ENCODE measurements at places on chromosomes 12 and 14.
A peak's percentile ranks its signal among the peaks of the same experiment; 100 is the strongest.

GRCh38 chr14:91232052-91232451, 12.5 kb downstream of the GPR68 start:
- DNase-seq, result no peak

DNA sequence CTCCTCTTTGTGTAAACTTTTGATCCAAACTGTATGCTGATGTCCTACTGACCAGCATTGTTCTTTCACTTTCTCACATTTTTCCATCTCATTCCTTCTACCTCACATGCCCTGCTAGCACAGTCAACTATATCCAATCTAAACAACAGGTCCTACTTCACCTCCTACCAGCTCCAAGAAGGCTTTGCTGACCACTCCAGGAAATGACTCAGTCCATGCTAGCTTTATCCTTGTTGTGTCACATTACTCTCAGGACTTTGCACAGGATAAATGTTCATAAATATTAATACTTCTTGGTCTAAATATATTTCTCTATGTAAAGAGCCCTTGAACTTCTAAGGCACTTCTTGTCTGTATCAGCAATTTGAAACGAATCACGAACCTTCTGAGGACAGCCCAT, 64.9 kb upstream of the PCED1B start:
- DNase-seq, result no peak

DNA sequence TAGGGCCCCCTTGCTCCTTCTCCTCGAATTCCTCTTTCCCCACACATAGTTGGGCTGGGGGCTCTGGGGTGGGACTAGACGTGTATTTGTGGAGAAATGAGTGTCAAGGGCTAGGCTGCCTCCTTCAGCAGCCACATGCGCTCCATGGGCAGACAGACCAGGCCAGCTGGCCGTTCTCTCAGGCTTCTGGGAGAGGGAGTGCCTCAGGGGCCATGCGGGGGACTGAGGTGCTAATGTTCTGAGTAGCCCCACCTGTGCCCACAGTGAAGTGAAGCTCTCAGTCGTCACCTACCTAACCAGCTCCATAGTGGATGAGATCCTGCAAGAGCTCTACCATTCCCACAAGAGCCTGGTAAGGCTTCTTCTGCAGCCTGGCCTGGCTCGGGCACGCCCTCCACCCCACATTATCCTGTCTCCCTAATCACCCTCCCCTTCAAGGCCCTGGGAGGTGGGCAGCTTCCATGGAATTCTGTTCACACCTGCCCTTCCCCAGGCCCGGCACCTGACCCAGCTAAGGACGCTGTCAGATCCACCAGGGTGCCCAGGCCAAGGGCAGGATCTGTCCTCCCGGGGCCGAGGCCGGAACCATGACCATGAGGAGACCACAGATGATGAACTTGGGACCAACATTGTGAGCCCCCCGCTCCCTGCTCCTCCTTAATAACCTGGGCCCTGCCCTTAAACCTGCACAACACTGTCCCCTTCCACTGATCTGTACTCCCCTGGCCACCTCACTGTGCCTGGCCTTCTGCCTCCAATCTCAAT, 9.0 kb upstream of the CPNE6 start:
- DNase-seq, result no peak

DNA sequence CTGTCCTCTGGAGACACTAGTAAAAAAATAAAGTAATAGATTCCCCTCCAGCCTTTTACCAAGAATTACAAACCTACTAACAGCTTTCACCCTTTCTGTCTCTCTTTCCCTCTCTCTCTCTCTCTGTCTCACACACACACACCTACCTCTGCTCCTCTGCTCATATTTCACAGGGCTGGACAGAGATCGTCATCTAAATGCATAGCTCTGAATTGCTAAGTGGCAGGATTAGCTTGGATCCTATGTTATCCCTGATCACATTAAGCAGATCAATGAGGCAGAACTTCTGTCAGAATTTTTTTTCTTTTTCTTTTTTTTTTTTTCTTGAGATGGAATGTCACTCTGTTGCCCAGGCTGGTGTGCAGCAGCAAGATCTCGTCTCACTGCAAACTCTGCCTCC, 22.9 kb downstream of the VCPKMT start:
- no peak for DNase-seq

- no peak for DNase-seq
Observed at GRCh38 chr14:77791225-77791600, 8.7 kb upstream of the ADCK1 start.

DNA sequence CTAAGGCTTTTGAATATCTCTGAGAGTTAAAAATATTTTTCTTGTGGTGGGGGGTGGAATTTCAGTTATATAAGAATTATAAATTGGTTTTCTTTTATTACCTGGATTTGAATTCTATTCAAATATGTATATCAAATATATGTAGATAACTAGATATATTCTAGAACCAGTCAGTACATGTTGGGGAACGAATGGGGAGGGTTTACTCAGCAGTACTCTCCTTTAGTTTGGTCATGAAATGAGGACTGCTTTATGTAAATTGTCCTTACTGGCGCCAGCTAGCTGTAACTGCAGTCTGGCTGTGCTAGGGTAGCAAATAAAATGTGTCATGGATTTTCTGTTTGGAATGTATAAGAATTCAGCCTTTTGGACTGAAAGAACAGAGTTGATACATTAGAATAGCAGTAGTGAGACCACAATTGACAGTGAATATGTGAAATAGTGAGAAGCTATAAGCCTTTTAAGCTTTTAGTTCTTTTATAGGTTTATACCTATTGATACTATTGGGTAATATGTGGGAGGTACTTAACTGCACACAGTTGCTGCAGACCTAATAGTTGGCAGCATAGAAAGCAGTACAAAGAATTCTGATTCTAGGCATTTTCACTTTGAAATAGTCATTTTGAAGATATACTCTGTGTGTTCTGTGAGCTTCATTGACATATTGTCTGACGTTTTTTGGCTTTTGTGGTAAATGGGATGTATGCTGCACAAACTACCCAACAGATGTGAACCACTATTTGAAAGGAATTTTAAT, 29.0 kb downstream of the ATF7IP start:
- peak; percentile 76 for DNase-seq

DNA sequence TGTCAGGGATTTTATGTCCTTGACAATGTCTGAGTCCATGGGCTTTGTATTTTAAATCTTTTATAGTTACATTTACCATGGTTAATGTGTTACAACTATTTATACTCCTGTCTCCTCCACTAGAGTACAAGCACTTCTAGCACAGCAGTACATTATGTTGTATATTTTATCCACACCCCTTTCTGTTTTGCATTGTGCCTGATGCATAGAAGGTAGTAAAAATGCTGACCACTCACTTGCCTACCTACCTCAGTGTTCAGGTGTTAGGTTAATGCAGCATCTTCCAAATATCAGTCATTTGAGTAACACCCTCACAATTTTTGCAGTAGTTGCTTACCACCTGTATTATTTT, 31.1 kb upstream of the SLC38A2 start:
- no peak for DNase-seq

- no peak for DNase-seq
Observed at GRCh38 chr12:3200814-3201233, 123.6 kb downstream of the TSPAN9 start.

DNA sequence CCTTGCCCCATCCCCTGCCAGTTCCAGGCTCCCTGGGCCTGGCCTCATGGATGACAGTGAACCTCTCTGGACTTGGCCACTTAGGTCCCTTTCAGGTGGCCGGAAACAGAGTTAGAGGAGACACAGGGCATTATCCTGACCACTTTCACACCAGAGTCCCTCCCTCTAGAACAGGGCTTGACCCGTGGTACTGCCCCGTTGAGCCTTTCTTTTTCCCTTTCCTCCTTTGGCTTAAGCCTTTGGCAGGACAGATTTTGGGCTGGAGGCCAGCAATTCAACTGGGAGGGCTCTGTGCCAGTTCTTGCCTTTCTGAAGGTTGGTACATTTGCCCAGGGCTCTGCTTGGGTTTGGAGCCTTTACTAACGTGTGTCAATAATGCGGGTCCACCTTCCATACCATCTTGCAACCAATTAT, 22.8 kb downstream of the TPCN1 start:
- no peak for DNase-seq

DNA sequence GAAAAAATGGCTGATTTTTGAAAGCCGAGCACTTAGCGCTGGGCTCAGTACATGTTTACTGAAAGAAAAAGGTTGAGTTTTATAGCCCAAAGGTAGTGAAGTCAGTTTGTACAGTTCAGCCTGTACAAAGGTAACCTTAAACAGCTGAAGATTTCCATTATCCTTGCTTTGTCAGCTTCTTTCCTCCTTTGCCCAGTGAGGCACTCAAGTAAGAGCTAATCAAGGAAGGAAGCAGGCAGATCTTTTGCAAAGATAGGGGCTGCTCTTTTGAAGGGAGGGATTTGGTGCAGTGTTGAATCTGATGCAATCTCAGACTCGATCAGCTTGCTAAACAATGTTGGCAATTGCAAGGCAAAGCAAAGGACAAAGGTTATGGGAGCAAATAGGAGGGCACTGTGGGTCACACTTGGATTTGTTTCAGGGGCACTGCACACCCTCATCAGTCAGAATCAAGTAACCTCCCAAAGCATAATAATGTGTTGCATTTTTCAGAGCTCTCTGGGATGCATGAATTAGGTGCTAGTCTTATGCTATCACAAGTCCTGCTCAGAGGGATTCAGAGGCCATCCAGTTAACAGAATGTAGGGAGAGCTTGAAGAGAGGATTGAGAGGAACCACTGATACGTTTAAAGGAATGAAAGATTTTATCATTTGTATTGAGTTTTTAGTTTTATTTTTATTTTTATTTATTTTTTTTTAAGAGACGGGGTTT, 44.4 kb downstream of the ANO6 start:
- DNase-seq, result no peak

DNA sequence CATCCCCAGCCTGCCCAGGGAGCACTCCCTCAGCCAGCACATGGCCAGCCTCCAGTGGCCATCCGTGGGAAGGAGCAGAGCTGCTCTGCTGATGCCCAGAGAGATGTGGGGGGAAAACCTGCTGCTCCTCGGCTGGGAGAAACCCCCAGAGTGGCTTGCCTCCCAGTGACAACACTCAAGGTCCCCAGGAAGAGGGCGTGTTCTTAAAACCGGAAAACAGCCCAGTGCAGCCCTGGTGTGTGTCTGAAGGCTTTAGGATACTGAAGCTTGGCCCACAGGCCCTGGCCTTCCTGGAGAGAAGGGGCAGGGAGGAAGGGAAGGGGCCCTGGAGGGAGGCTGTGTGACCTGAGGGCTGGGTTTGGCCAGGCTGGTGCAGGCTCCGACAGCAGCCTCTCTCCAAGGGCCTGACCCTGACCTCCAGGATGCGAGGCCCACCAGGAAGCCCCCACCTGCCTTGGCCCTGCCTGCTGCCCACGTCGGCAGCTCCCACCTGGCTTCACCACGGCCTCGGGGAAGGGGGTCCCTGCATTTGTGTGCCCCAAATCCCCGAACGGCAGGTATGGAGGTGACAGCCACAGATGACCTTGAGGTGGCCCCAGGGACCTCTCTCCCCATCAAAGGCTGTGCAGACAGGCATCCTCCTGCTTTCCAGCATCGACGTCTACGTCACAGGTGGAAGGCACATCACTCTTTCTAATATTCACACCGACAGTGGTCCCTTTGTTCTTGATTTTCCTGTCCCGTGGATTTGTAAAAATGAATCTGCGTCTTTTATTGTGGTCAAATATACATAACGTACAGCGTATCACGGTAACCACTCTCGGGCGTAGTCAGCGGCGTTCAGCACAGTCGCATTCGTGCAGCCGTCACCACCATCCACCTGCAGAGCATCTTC, 190.0 kb upstream of the C14orf180 start:
- no peak for DNase-seq

- no peak for DNase-seq
Observed at GRCh38 chr12:77060136-77060882, 5.1 kb downstream of the E2F7 start.

DNA sequence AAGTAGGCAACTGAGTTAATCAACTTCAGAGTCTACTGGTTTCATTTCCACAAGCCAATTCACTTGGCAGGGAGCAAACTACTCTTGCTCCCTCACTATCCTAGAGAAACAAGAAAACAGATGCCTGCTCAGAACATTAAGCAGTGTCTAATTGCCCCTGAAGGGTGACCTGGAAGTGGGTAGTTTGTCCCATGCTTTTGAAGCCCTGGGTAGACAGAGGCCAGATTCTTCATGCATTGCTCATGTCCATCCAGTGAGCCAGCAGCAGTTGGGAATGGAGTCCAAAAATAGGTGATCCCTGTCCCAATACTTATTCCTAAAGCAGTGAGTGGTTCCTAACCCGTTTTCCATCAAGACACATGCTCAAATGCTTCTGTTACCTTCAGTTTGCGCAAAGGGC, 48.8 kb downstream of the BICDL1 start:
- DNase-seq, result no peak

DNA sequence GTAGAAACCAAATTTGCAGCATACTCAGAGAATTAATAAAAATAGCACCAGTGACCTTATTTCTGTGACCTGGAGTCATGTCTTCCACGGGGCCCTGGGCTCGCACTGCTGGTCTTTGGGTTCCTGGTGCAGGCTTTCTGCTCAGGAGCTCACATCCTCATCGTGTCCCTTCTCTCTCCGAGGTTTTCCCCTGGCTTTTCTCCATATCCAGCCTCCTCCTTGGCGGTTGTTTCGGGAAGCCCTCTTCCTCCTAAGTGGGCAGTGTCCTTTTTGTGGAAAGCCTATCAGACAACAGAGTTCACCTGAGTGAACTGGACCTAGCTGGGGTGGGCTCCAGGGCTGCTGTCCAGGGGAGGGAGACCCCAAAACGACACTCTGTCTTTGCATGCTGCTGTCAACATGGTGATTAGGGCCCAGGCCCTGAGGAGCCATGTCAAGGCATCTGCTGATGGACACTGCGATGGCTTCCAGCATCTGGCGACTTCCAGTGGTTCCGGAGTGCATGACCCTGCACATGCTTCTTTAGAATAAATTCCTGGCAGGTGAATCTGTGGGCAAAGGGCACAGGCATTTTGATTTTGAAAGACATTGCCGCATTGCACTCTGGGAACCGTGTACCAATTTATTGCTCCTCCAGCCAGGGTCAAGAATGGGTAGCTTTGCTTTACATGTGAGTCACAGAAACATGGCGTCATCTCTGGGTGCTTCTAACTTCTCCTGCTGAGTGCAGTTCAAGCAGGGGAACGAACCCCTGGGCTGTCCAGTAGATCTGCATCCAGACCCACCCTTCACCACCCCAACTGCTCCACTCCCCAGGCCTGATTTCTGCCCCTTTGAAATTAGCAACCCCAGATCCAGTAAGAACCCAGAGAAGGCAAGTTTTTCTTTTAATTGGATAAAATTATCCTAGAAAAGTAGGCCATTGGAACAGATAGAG, 136.8 kb downstream of the ADGRD1 start:
- no peak for DNase-seq

- DNase-seq, result no peak
Observed at GRCh38 chr12:92138144-92138543, 7.5 kb downstream of the BTG1 start.

- no peak for DNase-seq
Observed at GRCh38 chr12:20109676-20110075, 258.7 kb upstream of the PDE3A start.

GRCh38 chr12:65229441-65229840, 49.0 kb upstream of the MSRB3 start:
- DNase-seq, result no peak

DNA sequence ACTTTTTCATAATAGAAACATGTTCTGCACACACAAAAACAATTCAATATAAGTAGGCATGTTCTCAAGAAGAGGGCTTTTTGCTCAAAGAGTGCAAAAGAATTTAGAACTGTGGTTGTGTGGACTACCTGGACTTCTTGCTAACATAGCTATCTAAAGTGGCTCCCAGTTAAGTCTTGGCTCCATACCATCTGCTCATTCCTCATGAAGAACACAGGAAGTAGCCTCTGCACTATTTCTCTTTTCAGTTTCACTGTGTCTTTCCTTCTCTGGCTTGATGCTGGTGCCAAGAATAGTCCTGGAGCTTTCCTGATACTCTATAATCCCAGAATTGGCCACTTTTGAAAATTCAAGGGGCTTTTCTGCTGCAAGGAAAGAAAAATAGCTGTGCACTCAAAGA, 127.4 kb downstream of the CCER1 start:
- DNase-seq, result no peak
